Chondrocyte (in vitro differentiated cells): ENCODE measurements at places on chromosomes 1 and 21. TPM values are rescaled to one million over a fixed set of nuclear protein-coding genes. Genes with fewer than 3 reads are reported as not detected.

DNA sequence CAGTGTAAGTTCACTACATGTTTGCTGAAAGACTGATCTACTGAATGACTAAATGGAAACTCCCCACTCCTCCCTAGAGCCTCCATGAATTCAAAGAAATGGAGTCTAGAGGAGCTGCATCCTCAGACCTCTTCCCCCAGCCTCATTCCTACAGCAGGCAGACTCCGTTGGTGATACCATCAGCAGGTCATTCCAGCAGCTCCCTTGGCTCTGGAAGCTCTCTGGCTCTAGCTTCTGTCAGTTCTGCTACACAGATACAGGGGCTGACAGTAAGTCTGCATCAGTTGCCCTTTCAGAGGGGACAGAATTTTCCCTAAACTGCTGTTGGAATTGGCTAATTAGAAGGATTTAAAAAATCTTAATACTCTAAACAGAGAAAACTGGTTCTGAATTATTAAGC lies 31.7 kb upstream of the DMRTA2 start:
- DNase-seq: no peak

GRCh38 chr1:186781730-186782129 lies 47.0 kb upstream of the PLA2G4A start:
- DNase-seq: no peak

The KCNC4 gene
- 2.7 to 5.2 TPM (median 3.2 TPM) in 3 replicates for total RNA-seq

The ATP1A2 gene
- 1.3 to 3.9 TPM (median 2.9 TPM) in 3 replicates for total RNA-seq

The SPRR1A gene
- not detected in 3 replicates for total RNA-seq

The DUSP23 gene
- 15.4 to 21.3 TPM (median 16.9 TPM) in 3 replicates for total RNA-seq

The FCRLB gene
- 0.28 to 0.35 TPM in 2 of 3 replicates, not detected in the other for total RNA-seq
